Aortic smooth muscle cell (primary cell): ENCODE measurements at places on chromosomes 11 and 22. TPM values are rescaled to one million over a fixed set of nuclear protein-coding genes. Genes with fewer than 3 reads are reported as not detected.

The SCN2B gene
- total RNA-seq, result not detected in 2 replicates

The NOX4 gene
- total RNA-seq, result 0.56 and 0.79 TPM in 2 replicates

The DDX25 gene
- total RNA-seq, result 0.06 TPM in 1 of 2 replicates, not detected in the other

The TNNI2 gene
- total RNA-seq, result not detected in 2 replicates

The ARHGEF12 gene
- 110 and 136 TPM in 2 replicates for total RNA-seq

The NECTIN1 gene
- 2.4 and 2.9 TPM in 2 replicates for total RNA-seq

The POLD3 gene
- 8.5 and 13.3 TPM in 2 replicates for total RNA-seq

The MTMR2 gene
- total RNA-seq, result 35.8 and 43.0 TPM in 2 replicates

The TREH gene
- not detected in 2 replicates for total RNA-seq

The SAA1 gene
- total RNA-seq, result not detected in 2 replicates

The SLC43A3 gene
- 10.3 and 16.4 TPM in 2 replicates for total RNA-seq

The OR4A16 gene
- total RNA-seq, result not detected in 2 replicates

The KRTAP5-2 gene
- total RNA-seq, result not detected in 2 replicates

The ATP5MG gene
- 107 and 135 TPM in 2 replicates for total RNA-seq
